HFFc6 (cell line): ENCODE measurements at places on chromosomes 12 and 14. TPM values are rescaled to one million over a fixed set of nuclear protein-coding genes. Genes with fewer than 3 reads are reported as not detected.

SYNDIG1L gene
- not detected in 3 replicates for total RNA-seq

ARHGAP9 gene
- 0.15 to 0.66 TPM (median 0.28 TPM) in 3 replicates for total RNA-seq

GPD1 gene
- not detected in 3 replicates for total RNA-seq

RNASE3 gene
- total RNA-seq: not detected in 3 replicates

SLC35F4 gene
- total RNA-seq: not detected in 3 replicates
